ENCODE measurements at places on chromosomes 2 and 18.

GRCh38 chr2:64128943-64129391 is 15.3 kb downstream of the PELI1 start:
- DNase-seq, result no peak

DNA sequence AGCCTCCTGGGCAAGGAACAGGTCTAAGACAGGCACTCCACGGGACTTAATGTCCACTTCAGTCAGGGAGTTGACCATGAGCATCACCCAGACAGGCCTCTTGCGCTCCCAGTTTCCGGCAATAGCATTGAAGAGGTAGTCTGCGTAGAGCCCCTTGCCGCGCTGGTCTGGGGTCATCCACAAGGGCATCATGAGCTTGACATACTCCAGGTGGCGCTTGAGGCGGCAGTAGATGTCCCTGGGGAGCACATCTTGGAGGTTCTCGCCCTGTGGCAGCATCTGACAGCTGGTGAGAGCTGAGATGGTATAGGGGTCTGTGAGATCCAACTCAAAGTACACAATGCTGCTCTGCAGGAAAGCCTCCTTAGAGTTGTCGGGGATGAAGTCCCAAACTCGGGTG is 10.6 kb downstream of the TRABD2A start:
- DNase-seq, result no peak

GRCh38 chr18:58674863-58675472 is 3.7 kb downstream of the MALT1 start:
- DNase-seq, result peak; percentile 22

DNA sequence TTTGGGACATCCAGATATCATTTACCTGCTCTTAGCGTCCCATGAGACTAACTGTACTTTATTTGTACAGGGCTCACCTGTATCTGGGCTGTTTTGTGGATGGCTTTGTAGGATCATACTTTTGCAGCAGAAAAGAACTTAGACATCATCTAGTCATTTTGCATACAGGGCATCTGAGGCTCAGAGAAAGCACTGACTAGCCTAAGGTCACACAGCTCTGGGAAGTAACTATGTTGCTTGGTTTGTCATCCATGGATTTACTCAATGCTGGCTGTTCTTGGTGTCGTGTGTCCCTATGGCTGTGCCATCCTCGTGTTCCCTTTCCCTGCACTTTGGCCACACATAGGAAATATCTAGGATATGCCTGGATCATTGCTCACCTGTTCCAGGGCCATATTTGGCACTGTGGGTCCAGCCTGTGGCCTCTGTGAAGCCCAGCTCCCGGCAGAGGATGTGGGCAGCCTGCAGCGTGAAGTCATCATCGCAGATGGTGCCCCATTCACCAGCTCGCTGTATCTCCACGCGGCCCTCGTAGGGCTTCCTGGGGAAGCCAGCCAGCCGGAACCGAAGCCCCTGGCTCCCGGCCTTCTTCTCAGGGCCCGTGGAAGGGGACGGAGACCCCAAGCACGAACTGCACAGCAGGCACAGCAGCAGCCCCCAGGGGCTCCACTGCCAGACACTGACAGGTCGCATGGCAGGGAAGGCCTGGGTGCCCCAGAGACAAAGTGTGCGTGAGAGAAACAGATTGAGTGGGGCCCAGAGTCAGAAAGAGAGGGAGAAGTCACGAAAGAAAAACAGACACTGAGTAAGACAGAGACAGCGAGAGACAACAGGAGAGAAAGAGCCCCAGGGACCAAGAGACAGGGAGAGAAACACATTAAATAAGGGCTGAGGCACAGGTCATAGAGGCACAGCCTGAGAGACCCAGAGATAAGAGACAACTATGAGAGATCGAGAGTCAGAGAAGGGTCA is 1.5 kb downstream of the LOXL3 start:
- no peak for DNase-seq

DNA sequence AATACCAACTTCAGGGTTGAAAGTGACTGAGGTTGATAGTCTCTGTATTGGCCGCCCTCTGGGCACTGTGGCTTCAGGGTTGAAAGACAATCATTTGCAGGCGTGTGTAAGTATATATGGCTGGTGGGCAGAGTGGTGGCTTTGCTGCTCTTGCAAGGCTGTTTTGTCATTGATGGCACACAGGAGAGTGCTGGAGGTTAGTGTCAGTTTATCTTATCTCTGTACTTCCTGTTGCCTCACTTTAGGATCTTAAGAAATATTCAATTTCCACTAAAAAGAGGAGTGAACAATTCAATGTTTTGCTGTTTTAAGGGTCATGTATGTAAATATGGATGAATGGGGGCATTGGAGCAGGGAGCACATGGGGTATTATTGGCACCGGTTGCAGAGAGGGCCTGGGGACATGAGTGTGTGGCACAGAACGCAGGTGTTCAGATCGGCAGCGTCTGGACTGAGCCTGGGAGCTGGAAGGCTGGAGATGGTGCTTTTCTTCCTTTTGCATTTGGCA is 51.5 kb downstream of the NCK2 start:
- DNase-seq, result no peak

DNA sequence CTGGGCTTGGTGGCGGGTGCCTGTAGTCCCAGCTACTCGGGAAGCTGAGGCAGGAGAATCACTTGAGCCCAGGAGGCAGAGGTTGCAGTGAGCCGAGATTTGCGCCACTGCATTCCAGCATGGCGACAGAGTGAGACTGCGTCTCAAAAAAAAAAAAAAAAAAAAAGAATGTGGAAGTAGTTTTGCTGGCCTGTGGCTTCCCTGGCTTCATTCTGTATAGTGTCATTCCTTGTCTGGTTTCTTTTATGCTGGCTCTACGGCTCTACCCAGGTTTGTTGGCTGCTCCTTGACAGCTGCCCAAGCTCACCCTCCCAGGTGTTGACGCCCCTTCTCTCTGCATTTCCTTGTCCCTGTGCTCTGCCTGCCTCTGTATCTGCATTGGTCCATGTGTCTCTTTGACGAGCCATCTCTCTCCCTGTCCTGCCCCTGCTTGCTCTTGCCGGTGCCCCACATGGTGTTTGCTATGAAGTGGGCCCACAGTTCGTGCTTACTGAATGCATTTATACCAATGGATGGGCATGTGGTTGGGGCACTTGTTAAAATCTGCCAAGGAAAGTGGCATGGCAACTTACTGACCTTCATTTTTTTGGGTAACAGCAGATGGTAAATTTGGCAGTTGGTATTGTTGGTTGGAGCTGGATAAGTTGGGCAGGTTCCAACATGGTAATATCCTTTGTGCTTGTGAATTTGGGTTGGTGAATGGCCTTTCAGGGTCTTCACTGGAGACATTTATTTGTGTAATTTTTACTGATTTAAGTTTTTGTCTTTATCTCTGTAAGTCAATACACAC is 113.9 kb downstream of the MAP4K4 start:
- no peak for DNase-seq

All from epithelial cell of esophagus (primary cell).